Cerebellar nuclear complex (tissue), 1 donor: ENCODE measurements at places on chromosomes 1 and 21.

DNA sequence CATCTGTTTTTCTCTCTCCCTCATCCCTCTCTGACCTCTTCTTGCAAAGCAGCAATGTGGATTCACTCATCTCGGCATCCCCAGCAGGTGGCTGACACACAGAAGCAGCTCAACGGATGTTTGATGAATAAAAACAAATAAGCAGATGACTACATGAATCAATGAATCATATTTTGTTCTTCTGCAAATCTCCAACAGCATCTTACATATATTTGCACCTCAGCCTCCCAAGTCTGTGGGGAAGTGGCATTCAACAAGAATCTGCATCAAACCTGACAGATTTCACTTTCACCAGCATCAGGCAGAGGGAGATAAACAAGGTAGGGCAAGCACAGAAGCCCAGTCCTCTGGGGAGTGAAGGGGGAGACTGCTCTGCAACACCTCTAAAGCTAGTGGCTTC is 34.0 kb downstream of the CAPN8 start:
- DNase-seq = no peak

GRCh38 chr1:172180501-172181285 is 239.8 kb upstream of the C1orf105 start:
- no peak for DNase-seq

- DNase-seq = no peak
Observed at GRCh38 chr1:174036798-174037197, 14.6 kb upstream of the RC3H1 start.

- no peak for DNase-seq
Observed at GRCh38 chr1:102588536-102588935, 519.8 kb downstream of the COL11A1 start.

DNA sequence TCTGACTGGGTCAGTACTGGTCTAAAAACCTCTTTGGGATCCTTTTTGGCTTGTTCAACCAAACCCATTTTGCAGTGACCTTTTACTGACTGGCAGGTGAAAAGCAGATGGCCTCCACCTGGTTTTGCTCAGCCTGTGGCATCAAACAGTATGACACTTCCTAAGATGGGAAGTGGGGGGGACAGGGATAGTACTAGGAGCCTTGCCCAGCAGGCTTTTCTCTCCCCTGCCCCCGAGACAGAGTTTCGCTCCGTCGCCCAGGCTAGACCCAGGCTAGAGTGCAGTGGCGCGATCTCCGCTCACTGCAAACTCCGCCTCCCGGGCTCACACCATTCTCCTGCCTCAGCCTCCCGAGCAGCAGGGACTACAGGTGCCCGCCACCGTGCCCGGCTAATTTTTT is 18.3 kb downstream of the INTS3 start:
- no peak for DNase-seq

DNA sequence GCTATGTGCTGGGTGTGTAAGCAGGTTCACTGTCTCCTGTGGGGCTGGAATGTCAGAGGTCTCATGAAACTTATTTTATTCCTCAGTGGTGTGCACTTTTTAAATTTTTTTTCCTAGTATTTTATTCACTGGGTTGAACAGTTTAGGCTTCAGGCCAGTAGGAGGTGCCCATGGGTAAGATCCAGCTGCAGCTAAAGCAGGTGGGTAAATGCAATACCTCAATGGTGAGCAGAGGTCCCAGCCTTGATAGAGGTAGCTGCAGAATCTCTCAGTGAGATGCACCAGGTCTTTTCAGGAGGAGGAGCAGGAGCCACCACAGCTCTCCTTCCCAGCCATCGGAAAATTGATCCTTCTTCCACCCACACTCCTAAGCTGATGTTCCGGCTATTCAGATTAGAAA is 12.6 kb upstream of the OR6N2 start:
- DNase-seq = no peak

DNA sequence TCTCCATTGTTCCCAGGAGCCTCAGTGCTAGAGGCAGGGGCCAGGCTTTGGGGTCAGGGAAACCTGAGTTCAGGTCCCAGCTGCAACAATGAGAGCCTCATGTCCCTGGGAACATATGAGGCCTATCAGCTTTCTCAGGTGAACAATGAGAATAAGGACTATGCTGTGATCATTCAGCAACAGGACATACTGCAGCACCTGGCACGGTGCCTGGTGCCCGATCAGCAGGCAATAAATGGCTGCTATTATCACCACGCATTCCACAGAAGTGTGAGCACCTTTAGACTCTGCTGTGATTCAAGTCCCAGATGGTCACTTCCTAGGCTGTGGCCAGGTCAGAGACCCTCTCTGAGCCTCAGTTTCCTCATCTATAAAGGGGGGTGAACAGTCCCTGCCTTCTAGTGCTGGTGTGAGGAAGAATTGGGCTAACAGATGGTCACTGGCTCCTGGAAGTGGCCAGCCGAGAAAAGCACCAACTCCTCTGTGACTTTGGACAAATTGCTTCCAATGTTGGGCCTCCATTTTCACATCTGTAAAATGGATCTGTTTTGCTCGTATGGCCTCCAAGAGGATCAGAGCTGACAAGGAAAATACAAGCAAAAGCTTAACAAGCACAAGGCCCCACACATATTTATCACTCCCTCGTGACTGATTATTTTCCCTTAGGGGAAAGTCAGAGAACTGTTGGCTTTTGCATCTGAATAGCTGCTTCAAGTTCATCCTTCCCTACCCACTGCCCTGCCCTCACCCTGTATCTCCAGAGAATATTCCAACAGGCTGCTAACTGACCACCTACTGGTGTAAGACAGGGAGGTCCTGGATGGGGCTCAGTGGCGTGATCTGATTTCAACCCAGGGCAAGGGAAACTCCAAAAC is 1.1 kb downstream of the SLC5A9 start:
- DNase-seq = no peak

DNA sequence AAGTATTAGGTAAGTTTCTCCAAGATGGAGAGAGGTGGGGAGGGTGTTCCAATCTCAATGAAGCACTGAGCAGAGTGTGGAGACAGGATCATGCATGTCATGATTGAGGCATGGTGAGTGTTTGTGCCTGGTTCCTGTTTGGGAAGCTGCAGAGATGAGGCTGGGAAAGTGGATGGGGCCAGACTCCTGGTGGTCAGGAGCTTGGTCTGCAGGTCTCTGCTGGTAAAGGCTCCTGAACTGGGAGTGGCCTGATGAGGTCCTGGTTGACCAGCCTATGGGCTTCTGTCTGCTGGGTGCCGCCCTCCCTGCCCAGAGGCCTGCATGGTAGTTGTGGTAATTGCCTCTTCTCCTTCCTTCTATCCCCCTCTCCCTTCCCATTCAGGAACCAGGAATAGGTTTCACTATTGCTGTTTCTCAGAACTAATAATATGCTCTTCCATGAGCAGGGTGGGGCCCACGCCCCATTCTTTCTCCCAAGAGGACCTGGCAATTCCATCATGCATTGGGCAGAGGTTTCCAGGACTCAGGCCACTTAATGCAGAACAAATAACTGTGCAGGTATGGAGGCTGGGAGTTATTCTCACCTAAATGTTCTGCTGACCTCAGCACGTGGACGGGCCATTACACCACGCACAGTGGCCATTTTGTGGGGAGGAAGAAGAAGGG is 24.5 kb downstream of the PROK1 start:
- DNase-seq = no peak

DNA sequence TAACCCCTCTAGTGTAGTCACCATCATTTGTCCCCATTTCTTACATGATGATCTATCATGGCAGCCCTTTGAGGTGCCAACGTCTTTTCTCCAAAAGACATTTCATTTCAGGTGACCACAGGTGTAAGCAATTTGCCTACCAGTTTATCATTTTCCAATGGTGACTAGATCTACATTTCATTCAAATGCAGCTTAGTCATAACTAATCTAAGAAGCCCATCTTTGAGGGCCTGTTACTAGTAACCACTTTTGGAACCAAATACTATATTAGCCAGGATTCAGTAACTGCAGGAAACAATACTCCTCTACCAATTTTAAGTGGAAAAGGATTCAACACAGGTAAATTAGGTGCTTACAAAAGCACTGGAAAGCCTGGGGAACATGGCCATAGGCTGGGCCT is 30.6 kb upstream of the TMEM54 start:
- DNase-seq = no peak

DNA sequence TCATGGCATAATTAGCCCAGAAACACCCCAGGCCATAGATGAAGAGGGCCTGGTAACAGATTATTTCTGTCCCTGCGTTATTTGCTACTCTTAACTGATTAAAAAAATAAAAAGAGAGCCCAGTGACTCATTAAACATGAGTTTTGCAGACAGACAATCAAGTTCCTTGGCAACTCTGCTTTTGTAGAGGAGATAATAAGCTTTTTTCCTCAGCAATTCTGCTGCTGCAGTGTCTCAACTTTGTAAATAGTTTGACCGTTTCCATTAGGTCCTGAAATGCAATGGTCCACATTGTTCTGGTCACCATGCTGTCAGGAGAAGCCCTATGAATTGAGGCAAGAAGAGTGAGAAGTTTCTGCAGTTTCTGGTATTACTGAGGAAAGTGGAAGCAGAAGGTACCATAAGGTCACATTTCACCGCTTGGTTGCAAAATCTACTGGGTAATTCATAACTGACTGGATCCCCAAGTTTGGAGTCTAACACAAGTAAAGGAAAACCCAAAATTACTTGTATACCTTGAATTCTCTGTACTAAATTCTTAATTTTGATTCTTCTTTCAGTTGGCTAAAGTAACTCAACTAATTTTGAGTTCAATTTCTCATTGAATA is 139.5 kb downstream of the ZZZ3 start:
- no peak for DNase-seq

- DNase-seq = no peak
Observed at GRCh38 chr1:31013187-31013864, 52.2 kb downstream of the PUM1 start.

- no peak for DNase-seq
Observed at GRCh38 chr1:8003438-8004112, 22.5 kb downstream of the ERRFI1 start.

DNA sequence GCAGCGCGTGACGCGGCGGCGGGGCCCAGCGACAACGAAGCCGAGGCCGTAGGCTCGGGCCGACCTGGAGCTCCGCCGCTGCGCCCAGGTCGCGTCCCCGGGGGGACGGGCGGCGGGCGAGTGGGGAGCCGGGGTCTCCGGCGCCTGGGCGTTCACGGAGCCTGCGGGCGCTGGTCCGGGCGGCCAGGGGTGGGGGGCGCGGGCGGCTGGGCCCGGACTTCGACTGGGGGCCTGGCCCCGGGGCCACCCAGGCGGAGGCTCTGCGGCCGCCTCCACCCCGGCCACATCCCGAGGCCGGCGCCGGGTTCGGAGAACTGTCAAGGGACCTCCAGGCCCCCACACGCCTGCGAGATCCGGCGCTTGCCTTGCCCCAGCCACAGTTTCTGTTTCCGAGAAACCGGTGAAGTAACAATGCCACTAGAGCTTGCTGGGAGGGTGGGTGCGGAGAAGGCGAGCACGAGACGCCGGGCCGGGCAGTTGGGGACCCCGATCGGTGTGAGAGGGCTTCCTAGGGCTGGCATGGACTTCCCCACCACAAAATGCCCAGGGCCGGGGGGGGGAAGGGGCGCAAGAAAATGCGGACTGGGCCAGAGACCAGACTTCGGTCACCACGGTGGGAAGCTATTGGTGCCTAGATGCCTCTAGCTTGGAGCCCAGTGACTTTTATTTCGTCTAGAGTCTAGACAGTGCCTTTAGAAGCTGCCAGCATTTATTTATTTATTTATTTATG is 501 bp downstream of the FBXO6 start:
- DNase-seq = no peak

- no peak for DNase-seq
Observed at GRCh38 chr1:54403808-54404261, 2.4 kb downstream of the SSBP3 start.

DNA sequence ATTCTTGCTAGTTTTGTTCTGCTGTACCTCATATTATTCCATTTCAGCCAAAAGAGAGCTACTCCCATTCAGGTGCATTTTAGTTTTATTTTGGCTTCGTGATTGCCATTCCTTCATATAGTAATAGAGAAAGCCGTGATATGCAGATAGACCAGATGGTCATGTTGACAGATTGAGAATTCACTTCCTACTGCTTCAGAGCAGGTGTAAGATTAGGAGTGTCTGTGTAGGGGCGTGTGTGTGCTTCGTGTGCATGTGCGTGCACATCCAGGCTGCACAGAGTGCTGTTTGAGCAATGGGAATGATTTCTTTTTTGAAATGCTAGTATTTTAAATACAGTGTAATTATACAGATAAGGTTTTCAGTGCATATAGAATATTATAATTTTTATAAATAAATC is 10.3 kb downstream of the NFIA start:
- DNase-seq = no peak

- DNase-seq = no peak
Observed at GRCh38 chr1:231040800-231041718, 1.0 kb upstream of the FAM89A start.

GRCh38 chr1:225846331-225847310 is 35.6 kb downstream of the TMEM63A start:
- no peak for DNase-seq

- DNase-seq = no peak
Observed at GRCh38 chr21:10521091-10521598, at the start of gene TPTE. TPTE (plus strand) TSS chr21:10521583; CDS start chr21:10538724, 17,141 bp downstream.

DNA sequence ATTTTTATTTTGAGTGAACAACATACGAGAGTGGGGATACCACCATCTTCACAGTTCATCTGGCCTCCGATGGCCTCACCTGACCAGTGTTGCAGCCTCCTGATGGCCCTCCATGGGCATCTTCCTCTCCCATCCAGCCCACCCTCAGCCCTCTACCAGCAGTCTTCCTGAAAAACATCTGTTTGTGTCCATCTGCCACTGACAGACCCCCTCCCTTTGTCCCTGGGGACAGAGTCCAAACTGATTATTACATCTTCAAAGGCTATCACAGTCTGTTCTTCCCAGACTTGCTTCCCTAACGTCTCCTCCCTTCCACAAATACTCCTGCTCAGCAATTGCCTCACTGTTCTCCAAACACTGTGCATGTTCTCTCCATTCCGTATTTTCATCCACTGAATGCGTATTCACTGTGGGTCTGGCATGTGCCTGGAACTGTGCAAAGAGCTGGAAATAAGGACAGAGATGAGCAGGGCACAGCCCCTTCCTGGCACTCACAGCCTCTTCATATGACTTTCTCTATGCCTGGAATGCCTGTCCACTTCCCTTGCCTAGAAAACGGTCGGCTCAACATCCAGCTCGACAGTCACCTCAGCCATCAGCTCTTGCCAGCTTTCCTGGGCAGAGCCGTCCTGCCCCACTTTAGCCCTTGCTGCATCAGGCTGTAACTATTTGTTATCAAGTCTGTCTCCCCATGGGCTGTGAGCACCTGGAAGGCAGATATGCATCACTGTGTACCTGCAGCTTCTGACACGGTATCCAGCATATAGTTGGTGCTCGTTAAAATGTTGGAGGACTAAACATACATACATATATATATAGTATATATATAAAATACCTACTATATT is 8.3 kb upstream of the ATF3 start:
- DNase-seq = no peak

- no peak for DNase-seq
Observed at GRCh38 chr1:66624412-66625060, 90.6 kb downstream of the SGIP1 start.

GRCh38 chr1:44594871-44595735 is 79.2 kb downstream of the TMEM53 start:
- DNase-seq = no peak

DNA sequence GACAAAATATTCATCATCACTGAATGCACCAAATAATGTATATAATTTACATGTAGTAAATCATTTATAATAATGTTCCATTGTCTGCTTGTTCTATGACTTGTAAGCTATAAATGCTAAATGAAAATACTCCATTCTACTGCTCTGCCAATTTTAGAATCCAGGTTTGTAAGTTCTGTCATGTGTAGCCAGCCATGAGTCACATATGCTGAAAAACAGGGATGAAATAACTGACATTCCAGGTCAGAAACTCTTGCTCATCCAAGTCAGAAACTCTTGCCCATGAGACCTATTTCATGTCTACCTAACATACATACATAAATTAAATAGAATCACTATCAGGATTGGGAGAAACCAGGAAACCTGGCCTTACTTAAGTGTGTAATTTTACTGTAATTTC is 95.6 kb downstream of the ASH1L start:
- no peak for DNase-seq
